ENCODE measurements at places on chromosomes 2 and 18.

DNA sequence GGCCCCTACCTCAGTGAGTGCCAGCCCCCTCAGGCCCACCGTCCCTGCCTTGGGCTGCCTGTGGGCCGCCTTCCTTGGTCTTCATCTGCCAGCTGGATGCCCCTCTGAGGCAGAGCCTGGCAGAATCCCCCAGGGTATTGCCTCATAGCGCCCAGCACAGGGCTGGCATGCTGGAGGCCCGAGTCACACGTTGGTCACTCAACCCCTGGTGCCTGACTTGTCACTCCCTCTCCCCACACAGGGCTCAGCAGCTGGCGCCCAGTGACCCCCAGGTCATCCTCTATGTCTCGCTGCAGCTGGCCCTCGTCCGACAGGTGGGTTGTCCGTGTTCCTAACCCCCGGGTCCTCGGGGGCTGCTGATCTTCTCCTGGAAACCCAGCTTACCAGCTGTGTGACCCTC, 108.4 kb upstream of the MCFD2 start:
- DNase-seq, result no peak

DNA sequence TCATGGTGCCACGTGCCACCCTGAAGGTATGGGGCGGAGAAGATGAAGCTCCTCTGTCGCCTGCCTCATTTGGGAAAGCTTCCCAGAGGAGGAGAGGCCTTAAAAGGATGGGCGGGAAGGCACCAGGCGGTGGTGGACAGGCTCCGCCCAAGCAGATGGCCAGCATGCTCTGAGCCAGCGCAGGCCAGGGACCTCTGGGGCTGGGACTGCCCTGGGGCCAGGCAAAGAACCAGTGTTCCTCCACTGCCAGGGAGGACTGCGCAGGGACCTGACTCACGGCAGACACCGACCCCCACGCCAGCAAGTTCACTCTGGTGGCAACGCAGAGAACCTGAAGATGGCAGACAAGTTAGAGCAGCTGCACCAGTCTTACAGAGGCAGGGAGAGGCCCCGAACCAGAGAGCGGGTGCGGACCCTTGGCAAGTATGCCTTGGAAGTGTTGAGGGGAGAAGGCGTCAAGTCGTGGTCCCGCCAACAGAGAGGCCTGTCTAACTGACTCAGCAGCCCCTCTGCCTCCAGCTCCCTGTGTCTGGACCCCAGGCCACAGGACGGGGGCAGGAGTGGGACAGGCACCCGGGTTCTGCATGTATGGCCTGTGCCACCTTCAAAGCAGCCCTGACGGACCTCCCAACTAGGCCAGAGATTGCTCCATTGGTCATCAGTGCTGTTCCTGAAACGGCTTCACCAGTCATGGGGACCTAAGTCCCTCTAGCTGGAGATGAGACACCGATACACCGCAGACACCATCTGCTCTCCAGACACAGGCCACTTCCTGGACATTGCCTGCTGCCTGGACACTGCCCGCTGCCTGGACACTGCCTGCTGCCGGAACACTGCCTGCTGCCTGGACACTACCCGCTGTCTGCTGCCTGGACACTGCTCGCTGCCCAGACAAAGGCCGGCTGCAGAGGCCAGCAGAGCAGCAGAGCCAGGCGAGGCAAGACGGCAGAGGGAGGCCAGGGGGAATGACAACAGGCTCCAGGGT, 124.7 kb downstream of the HDAC4 start:
- peak; percentile 91 for DNase-seq

DNA sequence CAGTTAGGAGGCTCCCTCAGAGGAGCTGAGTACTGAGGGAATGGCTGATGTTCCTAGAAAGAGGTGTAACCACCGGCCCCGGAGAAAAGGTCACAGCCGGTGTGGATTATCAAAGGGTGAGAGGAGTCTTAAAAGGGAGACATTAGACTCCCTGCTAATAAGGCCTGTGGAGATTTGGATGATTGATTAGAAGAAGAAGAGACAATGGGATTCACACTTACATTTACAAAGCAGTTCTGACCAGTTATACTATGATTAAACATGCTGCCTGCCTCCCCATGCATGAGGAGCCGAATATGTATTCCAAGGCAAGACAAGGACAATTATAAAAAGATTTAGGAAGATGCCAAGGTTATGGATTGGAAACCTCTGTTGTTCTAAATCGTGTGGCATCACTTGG, 302.4 kb downstream of the SLC4A3 start:
- no peak for DNase-seq

- no peak for DNase-seq
These were observed 14.5 kb downstream of the ACOXL start for GRCh38 chr2:110746586-110747521.

GRCh38 chr18:433960-434359, 66.5 kb downstream of the COLEC12 start:
- DNase-seq, result no peak

- DNase-seq, result no peak
These were observed 73.7 kb downstream of the TANK start for GRCh38 chr2:161233858-161234431.

DNA sequence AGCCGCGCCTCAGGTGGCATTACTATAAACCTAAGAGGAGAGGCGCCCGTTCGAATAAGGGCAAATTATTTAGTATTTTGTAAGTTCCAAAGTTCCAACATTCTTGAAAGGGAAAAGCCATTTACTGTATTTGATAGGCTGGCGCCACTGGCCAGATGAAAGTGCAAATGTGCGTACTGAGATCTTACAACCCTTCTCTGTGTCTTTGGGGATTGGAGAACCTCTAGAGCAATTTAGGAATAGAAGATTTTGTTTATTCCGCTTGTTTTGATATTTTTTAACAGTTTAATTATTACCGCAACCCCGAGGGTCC, 467 bp upstream of the WDR35 start:
- DNase-seq, result no peak

DNA sequence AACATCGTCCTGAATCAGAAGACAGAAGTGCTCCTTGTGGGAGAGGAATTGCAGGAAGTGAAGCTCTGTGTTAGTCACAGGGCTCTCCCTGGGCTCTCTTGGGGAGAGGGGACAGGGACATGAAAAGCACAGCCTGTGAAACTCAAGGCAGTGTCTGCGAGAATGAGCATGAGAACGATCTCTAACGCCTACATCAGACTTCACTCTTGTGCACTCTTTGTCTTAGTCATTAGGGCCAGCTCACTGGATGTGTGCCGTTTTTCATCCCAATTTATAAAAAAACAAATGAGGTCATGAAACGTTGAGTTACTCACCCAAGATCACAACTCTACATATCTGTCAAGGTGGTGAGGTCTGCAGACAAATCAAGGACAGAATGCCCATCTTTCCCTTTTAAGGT, 27.0 kb upstream of the TWIST2 start:
- no peak for DNase-seq

DNA sequence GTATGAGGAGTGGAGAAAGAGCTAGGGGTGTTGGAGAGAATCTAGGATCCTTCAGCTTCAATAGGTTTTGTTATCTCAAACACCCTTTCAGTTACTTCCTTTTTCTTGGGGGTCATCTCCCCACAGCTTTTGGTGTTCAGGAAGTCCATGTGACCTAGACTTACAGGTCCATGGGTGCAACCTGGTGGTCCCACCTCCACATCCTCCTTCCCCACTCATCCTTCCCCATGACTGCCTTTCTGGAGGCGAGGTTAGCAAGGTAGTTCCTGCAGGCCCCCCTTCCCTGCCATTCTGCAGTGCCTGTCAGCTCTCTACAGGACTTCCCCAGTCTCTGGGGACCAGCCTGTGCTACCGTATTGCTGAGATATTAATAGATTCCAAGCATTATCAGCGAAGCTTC, 107.6 kb downstream of the TMEM17 start:
- DNase-seq, result no peak

GRCh38 chr2:219544567-219544966, 739 bp downstream of the TMEM198 start:
- no peak for DNase-seq

DNA sequence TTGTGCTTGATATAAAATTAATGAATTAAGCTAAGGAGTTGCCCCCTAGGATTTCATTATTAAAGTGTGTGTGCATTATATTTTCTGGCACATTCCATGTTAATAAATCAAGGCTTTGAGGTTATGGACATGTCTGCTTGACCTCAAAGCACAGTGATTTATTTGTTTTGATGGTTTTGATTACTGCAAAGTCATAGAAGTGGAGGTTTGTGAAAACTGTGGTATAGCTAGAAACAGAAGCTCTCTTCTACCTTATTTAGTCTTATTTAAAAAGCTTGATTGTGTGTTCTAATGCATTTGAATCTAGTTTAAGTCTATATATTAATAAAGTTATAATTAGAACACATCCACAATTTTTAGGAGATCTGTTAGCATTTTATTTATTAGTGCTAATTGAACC, 32.2 kb downstream of the DOK6 start:
- no peak for DNase-seq

DNA sequence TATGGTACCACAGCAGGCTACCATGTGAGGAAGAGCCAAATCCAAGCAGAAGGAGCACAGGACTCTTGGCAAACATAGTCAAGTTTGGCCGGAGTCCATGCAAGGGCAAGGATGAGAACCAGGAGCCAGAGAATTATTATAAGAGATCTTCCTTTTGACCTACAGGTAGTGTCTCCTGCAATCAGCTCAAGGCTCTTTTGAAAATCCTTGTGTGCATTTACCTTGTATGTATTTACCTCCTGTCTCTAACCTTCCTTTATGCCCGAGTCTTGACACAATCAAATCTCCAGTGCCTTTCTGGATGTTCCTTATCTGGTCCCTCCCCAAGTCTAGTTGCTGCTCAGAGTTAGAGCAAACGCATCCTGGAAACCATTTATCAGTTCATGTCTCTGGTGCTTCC, 855.0 kb upstream of the CELF4 start:
- DNase-seq, result no peak

DNA sequence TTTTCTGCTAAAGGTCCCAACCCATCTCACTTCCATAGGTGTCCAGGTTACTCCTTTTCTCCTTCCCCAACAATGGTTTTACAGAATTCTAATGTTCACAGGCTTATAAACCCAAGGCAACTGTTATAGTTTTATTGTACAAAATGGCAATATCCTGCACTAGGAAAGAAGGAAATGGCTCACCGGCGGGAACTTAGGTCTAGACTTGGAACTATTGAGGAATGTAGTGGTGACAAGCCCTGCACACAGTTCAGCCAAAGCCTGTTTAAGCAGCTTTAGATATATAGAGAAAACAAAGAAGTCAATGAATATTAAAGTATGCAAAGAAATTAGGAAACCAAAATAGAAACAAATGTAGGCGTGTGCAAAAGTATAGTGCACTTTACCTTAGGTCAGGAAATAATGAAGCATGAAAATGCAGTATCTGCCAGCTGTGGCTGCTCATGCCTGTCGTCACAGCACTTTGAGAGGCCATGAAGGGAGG, 22.7 kb upstream of the KCNG3 start:
- no peak for DNase-seq

- DNase-seq, result no peak
These were observed 148.3 kb downstream of the MBD2 start for GRCh38 chr18:54076166-54076565.

DNA sequence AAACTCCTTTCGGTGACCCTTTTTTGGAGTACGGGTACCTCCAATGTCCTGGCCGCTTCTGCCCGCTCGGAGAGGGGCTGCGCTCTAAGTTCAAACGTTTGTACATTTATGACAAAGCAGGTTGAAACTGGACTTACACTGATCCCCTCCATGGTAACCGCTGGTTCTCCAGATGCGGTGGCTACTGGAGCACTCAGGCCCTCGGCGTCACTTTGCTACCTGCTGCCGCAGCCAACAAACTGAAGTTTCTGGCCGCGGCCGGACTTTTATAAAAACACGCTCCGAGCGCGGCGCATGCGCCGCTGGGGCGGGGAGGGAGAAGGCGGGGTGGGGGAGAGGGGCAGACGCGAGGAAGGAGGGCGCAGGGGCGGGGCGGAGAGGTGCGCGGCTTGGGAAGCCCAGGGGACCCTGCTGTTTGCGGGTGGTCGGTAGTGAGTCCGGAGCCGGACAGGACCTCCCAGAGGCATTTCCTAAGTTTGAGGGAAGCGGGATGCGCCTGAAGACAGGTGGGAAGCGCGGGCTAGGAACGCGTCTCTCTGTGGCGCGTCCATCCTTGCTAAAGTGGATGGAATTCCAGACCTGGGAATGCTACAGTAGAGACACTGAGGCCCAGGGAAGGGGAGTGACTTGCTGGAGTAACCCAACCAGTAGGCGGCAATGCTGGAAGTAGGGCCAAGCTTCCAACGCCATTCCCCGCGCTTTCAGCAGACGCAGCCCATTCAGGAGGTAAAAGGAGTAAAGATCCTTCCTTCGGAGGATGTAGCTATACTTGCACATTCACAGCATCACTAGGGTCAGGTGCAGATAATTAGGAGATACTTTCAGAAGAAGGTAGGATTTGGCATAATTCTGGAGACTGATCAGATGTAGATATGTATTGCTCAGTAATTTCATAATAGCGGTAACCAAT, at the start of gene CXCR4:
TSS of gene CXCR4 (minus strand) at position 241 of the 910 bp plus-strand sequence. CDS start at position 152, 89 bp downstream.
- DNase-seq, result peak; percentile 63

- DNase-seq, result peak; percentile 78
These were observed at the start of gene CNRIP1 for GRCh38 chr2:68319398-68320117. Gene CNRIP1 (minus strand): TSS chr2:68319949. CDS start chr2:68319400, 549 bp downstream.

DNA sequence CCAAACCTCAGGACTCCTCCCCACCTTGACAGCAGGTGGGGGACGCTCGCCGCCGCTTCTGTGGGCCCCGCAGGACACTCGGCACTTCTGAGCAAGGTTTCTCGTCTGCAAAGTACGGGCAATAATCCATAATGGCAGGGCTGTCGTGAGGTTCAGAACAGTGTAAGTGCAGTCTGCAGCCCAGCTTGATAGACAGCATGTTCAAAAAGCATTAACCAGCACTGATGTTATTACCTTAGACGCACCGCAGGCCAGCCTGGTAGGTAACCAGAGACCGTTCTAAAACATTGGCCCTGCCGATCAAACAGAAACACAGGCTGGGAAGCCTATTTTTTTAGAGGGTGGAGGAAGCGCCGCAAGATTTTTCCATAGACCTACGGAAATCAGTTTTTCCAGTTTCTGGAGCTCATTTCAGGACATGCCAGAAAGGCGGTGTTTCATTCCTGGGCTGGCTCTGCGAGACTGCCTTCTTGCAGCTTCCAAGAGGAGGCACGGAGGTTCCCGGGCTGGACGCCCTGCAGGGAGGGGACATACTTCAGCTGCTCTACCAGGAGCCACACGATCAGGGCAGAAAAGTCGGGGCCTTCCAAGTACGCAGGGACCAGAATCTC, 148.7 kb downstream of the TPO start:
- no peak for DNase-seq

GRCh38 chr2:47354013-47354847, 48.7 kb upstream of the MSH2 start:
- DNase-seq, result no peak

DNA sequence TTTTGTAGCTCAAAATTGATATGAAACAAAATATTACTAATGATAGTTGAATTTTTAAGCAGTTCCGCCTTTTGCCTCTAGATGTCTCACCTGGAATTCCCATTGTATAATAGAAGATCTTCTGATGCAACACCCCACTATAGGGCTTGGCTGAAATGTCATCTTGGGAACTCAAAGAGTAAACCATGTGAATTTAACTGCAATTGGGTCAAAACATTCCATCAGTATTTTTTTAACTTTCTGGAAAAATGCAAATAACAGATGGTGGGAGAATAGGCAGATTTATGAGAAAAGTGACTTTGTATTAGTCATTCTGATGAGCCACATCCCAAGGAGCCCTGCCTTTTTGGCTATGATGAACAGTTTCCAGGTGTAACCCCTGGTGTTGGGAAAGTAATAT, 489.9 kb downstream of the NYAP2 start:
- DNase-seq, result no peak

- no peak for DNase-seq
These were observed 5.8 kb downstream of the FZD7 start for GRCh38 chr2:202039278-202040078.
